A549 treated with RU486 at 1 μM for 4 hours (cell line): ENCODE measurements at places on chromosomes 5 and 9. TPM values are rescaled to one million over a fixed set of nuclear protein-coding genes. Genes with fewer than 3 reads are reported as not detected.

NR2F1 gene
- 3.6 to 6.0 TPM (median 4.9 TPM) in 5 replicates for total RNA-seq

AGXT2 gene
- not detected in 5 replicates for total RNA-seq

RANBP3L gene
- total RNA-seq: not detected in 5 replicates

IL4 gene
- total RNA-seq: not detected in 5 replicates

CDC23 gene
- 20.6 to 33.3 TPM (median 27.7 TPM) in 5 replicates for total RNA-seq

FBP1 gene
- not detected in 5 replicates for total RNA-seq

ORM2 gene
- total RNA-seq: not detected in 5 replicates

C5orf24 gene
- total RNA-seq: 18.0 to 25.5 TPM (median 24.6 TPM) in 5 replicates

NCS1 gene
- 33.8 to 56.4 TPM (median 45.8 TPM) in 5 replicates for total RNA-seq

PROB1 gene
- 0.19 to 0.34 TPM (median 0.27 TPM) in 5 replicates for total RNA-seq

MED22 gene
- 21.7 to 33.3 TPM (median 28.9 TPM) in 5 replicates for total RNA-seq

CAPSL gene
- not detected in 5 replicates for total RNA-seq

AOPEP gene
- 174 to 225 TPM (median 216 TPM) in 5 replicates for total RNA-seq

PCDHGA2 gene
- 0.38 to 0.87 TPM (median 0.47 TPM) in 5 replicates for total RNA-seq

OTP gene
- 0.08 to 0.19 TPM (median 0.13 TPM) in 4 of 5 replicates, not detected in the other for total RNA-seq

TMEM215 gene
- not detected in 5 replicates for total RNA-seq

CYLC2 gene
- total RNA-seq: not detected in 5 replicates

SLC36A3 gene
- total RNA-seq: not detected in 5 replicates

MEGF10 gene
- total RNA-seq: not detected in 5 replicates

PCDHGB2 gene
- 0.08 TPM in 2 of 5 replicates, not detected in the others for total RNA-seq

SMIM33 gene
- not detected in 5 replicates for total RNA-seq

UHRF2 gene
- 19.6 to 31.7 TPM (median 30.4 TPM) in 5 replicates for total RNA-seq

UQCRQ gene
- 367 to 625 TPM (median 509 TPM) in 5 replicates for total RNA-seq

CDH9 gene
- total RNA-seq: not detected in 5 replicates

PCDHB4 gene
- total RNA-seq: 0.03 to 0.08 TPM (median 0.05 TPM) in 5 replicates

AQP7 gene
- total RNA-seq: 0.35 to 0.74 TPM (median 0.53 TPM) in 5 replicates

FOXD1 gene
- 13.0 to 22.7 TPM (median 21.2 TPM) in 5 replicates for total RNA-seq

PTPRD gene
- total RNA-seq: 0.11 to 0.49 TPM (median 0.35 TPM) in 5 replicates

DOK3 gene
- 3.0 to 5.6 TPM (median 4.3 TPM) in 5 replicates for total RNA-seq

SLC25A2 gene
- total RNA-seq: not detected in 5 replicates

CCL27 gene
- total RNA-seq: 0.22 to 0.41 TPM (median 0.23 TPM) in 3 of 5 replicates, not detected in the others

THBS4 gene
- total RNA-seq: 0.08 to 0.12 TPM in 2 of 5 replicates, not detected in the others

LCNL1 gene
- not detected in 5 replicates for total RNA-seq

TMEM161B gene
- total RNA-seq: 3.9 to 12.5 TPM (median 8.7 TPM) in 5 replicates

KYAT1 gene
- total RNA-seq: 6.8 to 8.8 TPM (median 8.2 TPM) in 5 replicates

KCNN2 gene
- 0.10 to 0.24 TPM (median 0.17 TPM) in 4 of 5 replicates, not detected in the other for total RNA-seq

MARCHF3 gene
- total RNA-seq: 0.88 to 1.3 TPM (median 0.95 TPM) in 5 replicates

CMYA5 gene
- 0.08 to 0.15 TPM (median 0.12 TPM) in 5 replicates for total RNA-seq

SPINK7 gene
- total RNA-seq: not detected in 5 replicates

SPINK6 gene
- total RNA-seq: 0.31 to 0.52 TPM (median 0.37 TPM) in 4 of 5 replicates, not detected in the other
